Hippocampal formation (tissue), 2 donors: ENCODE measurements at places on chromosomes 3 and 15.

DNA sequence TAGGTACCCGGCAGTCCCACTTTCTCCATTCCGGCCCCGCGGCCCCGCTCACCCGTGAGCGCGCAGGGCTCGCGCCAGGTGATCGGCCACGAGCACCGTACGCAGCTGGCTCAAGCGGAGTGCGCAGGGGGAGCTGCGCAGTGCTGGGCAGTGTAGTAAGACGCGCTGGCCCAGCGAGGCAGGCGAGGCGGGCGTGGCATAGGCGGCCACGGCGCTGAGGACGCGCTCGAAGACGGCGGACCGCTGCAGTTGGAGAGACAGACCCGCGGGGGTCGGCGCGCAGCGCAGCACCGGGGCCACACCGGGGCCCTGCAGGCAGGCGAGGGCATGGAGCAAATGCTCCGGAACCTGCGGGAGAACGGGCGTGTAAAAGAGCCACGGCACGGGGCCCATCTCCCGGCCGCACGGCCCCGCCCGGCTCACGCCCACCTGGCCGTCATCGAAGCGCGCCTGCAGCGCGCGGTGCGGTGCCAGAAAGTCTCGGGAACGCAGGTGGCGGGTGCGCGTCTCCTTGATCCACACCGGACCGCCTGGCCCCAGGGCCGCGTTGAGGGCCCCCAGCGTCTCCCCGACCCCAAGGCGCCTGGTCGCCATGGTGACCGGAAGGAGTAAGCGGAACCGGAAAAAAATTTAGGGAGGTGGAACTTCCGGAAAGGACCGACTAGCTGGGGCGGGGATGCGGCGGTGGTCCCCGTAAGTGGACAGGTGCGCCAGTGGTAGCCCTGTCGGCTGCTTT is at the start of gene DALRD3:
TSS of gene DALRD3 (minus strand) at position 610 of the 736 bp plus-strand sequence. CDS start at position 594, 16 bp downstream.
- DNase-seq = peak; percentile 46

DNA sequence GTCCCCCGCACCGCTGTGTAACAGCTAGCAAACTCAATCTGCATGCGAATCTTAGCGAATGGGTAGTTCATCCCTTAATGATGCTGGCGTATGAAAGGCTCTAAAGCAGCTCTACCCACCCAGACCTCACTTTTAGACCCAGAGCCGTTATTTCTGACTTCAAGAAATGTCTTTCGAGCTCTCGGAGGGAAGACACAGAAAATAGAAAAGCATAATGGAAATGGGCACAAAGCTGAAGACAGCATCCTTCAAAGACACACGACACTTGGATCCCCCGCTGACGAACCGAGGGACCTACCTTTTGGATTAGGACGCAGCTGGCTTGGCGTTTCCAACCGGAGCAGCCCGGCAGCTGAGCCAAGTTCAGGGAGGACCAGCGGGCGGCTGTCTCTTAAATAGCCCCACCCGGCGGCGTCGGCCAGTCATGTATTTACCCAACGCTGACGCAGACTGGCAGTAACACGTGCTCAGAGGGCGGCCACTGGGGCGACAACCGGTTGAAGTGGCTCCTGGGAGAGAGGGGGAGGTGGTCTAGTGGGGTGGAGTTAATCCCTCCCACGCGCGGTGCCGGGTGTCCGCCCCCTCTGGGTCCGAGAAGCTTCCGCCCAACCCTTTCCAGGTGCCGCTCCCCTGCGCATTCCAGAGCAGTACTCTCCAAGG is 1.5 kb downstream of the CCK start:
- DNase-seq = peak; percentile 35

GRCh38 chr3:160616311-160616710 is 50.9 kb upstream of the KPNA4 start:
- DNase-seq = no peak

DNA sequence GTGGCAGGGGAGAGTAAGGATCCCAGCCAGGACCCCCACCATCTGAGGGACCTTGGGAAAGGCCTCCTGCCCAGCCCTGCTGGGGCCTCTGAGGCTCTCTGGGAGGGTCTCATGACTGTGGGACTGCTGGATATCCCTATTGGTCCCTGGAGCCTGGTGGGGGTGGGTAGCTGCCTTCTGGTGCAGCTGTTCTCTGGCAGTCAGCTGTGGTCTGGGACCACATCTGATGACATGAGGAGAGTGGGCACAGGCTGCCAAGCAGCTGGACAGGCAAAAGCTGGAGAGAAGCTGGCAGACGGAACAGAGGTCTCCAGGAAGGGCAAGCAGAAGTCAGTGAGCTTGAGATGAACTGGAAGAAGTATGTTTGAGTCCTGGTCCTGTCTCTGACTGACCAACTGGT is 22.4 kb downstream of the PLEKHO2 start:
- DNase-seq = no peak

- no peak for DNase-seq
Measured at GRCh38 chr15:99076109-99076508, 28.8 kb upstream of the SYNM start.

- DNase-seq = no peak
Measured at GRCh38 chr3:127489357-127489756, 101.2 kb downstream of the TPRA1 start.

GRCh38 chr3:108123326-108123725 is 32.5 kb upstream of the CD47 start:
- no peak for DNase-seq

DNA sequence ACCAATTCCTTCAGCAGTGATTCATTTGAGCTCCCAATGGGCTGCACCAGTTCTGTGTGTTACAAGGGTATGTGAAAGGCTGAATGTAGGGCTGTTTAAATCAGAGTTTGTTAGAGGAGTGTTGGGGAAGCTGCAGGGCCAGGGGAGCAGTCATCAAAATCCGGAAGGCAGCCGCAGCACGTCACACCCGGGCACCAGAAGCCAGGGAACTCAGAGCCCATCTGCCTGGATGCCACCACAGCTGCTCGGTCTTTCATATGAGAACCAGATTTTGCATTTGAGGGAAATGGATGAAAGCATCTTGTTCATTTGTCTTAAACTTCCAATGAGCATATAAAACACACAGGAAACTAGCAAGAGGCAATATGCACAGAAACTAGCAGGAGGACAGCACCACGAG is 24.2 kb upstream of the NEO1 start:
- DNase-seq = no peak

DNA sequence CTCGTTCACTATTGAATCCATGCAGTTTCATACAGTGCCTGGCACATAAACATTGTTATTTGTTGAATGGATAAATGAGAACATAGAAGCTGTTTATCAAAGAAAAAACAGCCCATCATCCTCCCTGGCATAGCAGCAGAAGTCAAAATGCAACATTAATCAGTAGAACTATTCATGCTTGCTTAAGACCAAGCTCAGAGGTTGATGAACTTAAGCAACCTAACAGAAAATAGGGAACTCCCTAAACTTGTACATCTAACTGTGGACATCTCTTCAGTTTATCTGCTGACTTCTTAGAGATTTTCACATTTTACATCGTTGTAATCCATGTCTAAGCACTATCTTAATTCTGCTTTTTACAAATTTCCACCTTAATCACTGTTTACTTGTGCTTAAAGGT is 29.2 kb downstream of the SENP8 start:
- DNase-seq = no peak

DNA sequence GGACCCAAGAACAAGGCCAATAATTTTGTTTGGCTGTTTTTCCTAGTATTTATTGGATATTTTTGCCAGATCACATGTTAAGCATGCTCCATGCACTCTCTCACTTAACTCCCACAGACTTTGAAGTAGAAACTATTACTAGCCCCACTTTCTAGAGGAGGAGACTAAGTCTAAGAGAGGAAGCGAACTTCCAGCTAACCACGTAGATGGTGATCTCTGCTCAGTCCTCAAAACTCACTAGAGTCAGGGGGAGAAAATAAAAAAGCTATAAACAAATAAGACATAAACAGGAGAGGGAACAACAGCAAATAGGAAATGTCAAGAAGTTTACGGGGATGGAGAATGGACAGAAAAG is 481.0 kb upstream of the PROK2 start:
- no peak for DNase-seq

GRCh38 chr3:112640276-112640929 is 540 bp downstream of the CCDC80 start:
- no peak for DNase-seq

DNA sequence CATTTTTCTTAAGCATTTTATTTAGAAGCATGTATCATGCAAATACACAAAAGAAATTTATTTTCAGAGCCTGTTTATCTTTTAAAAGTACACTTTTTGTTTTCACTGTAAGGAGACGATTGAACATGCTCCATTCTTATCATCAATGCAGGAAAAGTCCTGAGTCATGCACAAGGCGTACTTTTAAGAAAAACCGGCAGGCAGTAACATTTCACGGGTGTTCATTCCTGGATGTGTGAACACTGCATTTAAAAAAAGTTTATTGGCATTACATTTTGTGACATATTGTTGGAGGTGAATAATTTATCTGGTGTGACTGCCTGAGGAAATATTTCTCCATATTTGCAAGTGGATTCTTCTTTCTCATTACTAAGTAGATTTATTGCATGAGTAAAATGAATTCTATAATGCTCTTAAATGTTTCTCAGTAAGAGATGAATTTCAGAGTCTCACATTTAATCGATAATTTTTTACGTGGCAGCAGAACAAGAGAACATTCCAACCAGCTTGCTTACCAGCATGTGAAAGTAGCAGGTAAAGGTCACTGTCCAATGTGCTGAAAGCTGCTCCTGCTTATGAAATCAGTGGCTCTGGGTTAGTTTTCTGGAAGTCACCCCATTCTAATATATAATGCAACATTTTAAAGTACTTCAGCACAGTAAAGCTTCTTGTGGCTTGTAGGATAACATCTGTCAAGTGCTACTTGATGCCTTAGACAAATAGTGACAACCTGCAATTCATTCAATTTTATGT is 87.0 kb downstream of the SV2B start:
- DNase-seq = no peak
